ENCODE measurements at places on chromosomes 16 and 17.

GRCh38 chr16:12675852-12676251, 127.8 kb downstream of the CPPED1 start:
- DNase-seq: no peak

DNA sequence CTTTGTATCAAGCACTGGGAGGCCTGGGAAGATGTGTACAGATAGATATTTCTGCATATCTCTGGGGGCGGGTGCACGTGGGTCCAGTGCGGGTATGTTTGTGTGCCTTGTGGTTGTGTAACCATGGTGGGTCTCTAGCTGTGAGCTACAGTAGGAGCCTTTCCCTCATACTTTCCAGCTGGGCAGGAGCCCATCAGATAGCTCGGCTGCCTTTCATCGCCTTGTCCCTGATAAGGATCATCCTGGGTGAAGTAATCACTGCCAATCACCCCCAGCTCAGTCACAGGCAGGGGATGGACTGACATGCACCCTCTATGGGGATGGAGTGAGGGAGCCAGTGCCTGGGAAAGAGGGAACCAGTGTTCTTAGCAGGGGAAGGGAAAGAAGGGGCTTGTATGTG, 3.2 kb upstream of the SCRN2 start:
- DNase-seq: no peak

DNA sequence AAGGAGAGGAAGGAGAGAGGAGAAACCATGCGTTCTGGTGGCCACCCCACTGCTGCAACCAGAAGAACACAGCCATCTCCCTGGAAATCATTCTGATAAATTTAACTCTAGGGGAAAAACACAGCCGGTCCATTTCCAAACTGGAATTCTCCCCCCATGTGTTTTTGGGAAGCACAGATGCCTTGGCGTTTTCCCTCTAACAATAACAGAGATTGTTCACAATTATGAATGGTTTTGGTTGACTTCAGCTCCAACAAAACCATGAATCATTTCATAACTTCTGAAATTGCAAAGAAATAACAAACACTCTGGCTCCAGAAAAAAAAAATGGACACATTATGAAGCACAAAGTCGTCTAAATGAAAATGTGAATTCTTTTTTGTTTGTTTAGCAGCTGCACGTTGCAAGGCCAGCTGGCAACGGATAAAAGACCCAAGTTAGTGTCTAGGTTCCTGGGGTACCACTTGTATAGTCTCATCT, 46.2 kb downstream of the GNAO1 start:
- no peak for DNase-seq

- DNase-seq: no peak
Observed at GRCh38 chr16:81366316-81366932, 51.7 kb downstream of the GAN start.

DNA sequence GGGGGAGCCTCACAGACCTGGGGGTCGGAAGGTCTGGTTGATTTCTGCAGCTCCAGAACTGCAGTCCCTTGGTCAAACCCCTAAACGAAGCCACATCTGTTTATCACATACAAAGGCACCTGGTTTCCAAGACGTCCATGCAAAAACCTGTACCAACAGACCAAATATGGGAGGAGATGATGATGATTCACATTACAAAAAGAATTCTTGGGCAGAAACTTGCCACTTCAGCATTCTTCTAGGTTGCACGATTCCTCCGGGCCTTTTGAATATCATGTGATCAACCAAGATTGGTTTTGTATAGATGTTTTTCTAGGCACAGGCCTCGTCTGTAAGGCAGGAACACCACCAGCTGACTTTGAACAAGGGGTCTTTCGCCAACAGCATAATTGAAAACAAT, 466.3 kb downstream of the SOX9 start:
- DNase-seq: no peak

DNA sequence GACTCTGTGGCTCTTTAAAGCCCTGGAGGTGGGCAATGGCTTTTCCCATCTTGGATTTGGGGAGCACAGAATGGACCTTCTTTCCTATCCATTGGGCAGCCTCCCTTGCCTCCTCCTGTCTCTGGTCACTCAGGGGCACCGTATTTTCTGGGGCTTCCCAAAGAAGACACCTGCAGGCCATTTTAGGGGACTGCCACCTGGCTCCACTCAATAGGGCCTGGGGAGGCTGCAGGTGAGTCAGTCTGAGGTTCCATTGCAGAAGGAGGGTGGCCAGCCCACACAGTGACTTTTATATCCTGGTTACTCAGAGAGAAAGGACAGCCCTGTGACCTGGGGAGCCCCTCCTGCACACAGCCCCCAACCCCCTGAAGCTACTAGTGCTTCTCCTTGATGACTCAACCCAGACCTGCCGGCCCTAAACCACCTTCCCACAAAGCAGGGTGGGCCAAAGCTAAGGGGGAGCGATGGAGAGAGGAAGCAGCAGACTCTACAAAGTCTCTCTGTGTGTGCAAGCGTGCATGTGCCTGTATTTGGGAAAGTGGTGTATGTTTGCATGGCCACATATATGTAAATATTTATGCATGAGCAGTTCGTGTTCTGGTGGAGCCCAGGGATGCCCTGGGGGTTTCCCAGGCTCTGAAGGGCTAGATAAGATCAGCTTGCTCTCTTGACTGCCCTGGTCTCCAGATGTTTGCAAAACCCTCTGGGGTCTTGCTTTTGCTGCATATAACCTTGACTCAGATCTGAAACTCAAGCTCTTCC, 5.0 kb downstream of the CX3CL1 start:
- DNase-seq: no peak

DNA sequence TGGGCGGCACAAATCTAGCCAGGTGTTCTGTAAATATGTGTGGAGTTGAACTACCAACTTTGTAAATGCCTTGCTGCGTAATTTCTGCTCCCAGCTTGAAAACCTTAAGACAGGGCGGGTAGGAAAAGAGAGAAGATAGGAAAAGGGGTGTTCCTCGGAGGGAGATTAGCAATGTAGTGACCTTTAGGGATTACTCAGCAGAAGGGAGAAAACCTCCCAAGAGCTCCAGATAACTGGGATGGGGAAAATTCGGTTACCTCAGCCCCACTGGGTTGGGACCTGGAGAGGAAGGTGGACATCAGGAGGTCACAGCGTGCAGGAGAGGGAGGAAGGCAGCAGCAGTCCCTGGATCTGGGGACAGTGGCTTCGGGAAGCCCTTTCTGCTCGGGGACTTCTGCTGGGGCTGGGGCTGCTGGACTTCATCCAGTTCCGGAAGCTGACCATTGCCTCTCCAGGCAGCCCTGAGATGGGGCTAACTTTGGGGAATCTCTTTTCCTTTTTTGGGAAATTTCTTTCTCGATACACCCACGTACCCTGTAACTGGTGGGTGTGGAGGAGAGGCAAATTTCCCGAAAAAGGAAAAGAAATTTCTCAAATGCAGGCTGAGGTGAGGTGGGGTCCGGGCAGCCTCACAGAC, 39.2 kb downstream of the MPRIP start:
- no peak for DNase-seq

DNA sequence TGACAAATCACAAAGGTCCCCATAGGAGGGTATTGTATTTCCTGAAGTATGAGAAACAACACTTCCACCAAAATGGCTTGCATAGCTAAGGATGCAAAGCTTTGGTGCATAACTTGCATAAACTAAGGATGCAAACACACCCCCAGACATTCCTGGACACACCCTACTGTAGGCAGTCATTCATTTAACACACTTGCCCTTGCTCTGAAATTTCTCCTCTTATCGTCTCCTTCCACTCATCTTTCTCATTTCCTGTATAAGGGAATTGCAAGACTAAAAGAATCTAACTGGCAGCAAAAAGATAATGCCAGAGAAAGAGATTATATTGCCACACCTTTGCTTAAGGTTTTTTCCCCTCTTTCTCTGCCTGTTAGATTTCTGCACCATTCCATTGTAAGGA, 28.3 kb downstream of the CHD9 start:
- no peak for DNase-seq

DNA sequence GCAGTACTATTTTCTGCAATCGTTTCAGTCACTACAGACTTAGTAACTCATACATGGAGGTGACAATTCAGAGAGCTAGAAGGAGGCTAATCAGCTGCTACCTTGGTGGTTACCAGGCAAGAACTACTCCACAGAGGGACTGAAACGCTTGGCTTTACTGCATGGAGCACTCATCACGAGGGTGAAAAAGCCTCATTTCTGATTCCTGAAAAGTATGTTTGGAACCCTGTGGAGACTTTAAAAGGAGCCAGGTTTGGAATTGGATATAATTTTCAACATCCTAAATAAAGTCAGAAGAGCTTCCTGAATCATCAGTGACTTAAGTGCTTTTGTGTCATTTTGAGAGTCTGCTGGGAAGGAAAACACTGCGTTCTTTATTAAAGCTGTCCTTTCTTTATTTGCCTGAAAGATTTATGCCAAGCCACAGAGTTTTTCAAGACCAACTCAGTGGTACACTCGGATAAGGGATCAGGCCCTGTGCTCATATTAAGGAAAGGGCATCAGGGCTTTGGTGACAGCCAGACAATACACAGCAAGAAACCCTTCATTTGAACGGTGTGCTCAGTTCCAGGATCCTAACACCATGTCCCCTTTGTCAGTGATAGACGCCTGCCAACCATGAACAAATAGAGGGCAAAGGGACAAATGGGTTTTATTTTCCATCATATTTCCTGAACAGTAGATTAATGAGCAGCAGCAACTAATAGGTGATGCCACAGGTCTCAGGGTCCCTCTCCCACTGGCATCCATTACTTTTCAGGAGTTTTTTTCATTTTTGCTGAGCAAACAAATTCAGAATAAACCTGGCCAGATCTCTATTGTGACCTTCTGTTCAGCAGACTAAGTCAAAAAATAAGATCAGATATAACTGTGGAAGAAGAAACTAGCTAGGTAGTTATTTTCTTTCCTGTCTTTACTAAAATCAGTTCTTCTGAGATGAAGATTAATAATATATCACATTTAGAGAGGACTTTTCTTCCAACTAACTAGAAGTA, 80.5 kb upstream of the CLEC18B start:
- DNase-seq: no peak

DNA sequence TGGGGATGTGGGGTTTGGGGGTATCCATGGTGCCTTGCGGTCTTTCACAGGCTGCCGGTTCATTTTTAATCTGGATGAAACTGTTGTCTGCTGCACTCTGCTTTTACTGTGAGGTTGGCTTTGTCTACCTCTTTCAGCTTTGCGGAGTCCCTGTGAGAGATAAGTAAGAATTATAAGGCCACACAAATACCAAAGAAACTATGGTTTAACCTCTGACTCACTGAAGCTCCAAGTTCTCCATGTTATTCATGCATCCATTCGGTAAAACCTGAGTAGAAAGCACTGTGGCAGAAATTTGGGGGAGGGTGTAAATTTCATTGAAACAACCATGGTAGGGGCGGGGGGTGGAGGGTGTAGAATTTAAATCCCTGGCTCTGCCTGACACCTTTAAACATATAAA, 30.5 kb downstream of the KIAA0753 start:
- DNase-seq: no peak

DNA sequence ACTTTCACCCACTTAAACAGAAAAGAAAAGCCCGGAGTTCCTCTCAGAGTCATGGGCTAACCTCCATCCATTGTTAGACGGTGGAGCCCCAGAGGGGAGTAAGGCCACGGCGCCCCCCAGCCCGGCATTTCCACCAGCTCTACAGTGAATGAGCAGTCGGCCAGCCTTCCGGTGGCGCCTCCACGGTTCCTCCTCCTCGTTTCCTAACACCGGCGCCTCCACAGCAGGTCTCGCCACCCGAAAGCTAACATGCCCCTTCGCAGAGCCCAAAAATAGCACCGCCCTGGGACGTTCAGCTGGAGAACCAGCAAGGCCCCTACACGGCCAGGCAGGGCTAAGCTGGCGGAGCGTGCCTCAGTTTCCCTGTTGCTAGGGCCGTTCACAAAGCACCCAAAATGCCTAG, 858 bp downstream of the MMD start:
- DNase-seq: no peak

DNA sequence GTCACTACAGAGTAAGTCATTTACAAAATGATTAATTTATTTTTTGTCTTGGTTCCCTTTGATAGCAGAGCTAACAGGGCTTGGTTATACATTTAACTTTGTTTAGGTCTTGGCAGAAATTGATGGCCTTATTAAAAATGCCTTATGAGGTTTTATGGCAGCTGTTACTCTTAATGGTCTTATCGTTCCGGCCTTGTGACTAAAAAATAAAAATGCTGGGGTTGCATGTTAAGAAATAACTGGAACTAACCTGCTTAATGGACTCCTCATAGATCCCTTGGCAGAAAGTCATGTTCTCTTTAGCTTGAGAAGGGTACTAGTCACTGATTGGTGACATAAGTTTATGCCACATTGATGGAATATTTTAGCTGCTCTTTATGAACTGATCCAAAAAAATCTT, 18.3 kb downstream of the COX11 start:
- no peak for DNase-seq

DNA sequence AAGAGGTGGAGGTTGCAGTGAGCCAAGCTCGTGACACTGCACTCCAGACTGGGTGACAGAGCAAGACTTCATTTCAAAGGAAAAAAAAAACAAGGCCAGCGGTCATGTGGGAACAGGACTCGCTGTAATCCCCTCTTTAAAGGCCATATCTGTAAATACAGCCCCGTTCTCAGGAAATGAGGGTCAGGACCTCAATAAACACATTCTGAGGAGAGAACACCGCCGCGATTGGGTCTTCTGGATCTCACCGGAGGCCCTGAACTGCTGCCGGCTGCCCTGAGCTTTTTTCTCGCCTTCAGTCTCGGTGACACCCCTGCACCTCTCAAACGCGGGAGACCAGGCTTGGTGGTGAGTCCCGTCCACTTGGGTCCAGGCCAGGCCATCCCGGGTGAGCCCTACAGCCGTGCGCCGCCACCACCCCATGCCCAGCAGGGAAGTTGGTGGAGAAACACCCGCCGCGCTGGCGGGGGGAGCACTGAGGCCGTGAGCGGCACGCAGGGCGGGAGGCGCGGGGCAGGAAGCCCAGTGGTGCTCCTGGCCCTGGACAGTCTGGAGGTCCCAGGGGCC, 28.4 kb downstream of the SLC25A10 start:
- no peak for DNase-seq

- DNase-seq: no peak
Observed at GRCh38 chr16:53061701-53062159, 6.9 kb downstream of the CHD9 start.

- no peak for DNase-seq
Observed at GRCh38 chr17:37726891-37727675, 17.8 kb downstream of the HNF1B start.

- DNase-seq: no peak
Observed at GRCh38 chr16:20102021-20102420, 28.3 kb upstream of the GPR139 start.
